ENCODE measurements at places on chromosomes 1 and 21. TPM values are rescaled to one million over a fixed set of nuclear protein-coding genes. Genes with fewer than 3 reads are reported as not detected.

The PLD5 gene
- 6.2 TPM for polyA plus RNA-seq

DNA sequence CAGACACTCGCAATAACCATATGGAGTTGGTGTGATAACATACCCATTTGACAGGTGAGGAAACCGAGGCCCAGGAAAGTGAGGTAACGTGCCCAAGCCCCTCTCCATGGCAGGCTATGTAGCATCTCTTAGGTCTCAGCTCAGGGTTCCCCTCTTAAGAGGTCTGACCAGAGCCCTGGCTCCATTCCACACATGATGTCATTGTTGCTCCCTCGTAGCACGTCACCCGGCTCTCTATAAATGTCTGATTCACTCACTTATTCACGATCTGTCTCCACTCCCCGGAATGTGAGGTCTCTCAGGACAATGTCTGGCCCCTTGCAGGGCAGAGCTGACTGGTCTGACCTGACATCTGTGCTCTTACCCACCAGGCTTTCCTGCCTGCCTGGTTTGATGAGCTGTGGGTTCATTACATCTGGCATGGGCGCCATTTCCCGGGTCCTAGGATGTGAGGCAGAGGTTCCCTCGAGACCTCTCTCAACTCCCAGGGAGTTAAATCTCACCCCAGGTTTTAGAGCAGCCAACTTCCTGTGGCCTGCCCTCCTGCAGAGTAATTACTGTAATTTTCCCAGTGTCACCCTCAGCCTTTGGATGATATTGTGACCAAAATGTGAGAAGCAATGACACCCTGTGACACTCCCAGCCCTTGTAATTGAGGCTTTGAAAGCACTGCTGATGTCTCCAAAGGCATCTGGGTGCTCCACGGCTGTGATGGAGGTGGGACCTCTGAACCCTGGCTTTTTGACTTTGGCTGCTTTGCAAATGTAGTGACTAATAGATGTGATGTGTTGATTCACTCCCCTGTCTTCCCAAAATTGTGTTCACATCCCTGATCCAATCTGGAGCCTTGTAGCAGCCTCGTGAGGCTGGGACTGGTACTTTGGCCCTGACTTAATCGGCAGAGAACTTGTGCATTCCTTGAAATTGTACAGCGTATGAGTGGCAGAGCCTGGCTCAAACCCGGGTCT is 10.6 kb downstream of the ACTL8 start:
- H3K27me3 ChIP-seq = no peaks in the 10 kb centered on the region
- H3K36me3 ChIP-seq = no peaks in the 10 kb centered on the region

DNA sequence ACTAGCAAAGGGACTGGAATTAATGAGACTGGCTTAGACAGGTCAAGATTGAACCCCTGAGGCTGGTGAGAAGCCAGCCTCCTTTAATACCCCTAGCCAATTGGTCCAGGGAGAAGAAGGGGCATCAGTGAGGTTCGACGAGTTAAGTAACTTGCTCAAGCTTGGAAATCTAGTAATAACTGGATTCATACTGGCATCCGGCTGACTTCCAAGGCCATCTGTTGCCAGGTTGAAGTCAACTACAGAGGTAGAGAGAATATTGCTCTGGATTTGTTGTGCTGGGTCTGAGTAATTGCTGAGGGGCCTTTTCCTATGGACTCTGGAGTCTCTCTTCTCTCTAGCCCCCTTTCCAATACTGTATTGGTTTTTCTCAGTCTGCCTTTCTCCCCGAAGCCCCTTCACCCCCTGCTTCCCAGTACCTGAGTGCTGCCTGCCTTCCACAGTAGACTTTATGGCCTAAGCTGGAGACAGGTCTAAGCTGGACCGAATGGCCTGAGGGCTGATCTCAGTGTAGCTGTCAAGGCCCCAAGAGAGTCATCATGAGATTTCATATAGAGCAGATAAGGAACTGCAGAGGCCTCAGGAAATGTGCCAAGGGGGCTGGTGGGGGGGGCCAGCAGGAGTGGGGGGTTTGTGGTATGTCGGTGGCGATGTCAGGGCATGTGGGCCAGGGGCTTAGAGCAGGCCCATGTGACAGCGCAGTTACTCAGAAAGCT is 42.4 kb upstream of the IL19 start:
- peaks cover 6% of the 10 kb centered on the region for H3K4me1 ChIP-seq
- DNase-seq = no peak
- H3K27ac ChIP-seq = no peak overlapping the region
- H3K27me3 ChIP-seq = no peaks in the 10 kb centered on the region
- no peak overlapping the region for H3K4me3 ChIP-seq

DNA sequence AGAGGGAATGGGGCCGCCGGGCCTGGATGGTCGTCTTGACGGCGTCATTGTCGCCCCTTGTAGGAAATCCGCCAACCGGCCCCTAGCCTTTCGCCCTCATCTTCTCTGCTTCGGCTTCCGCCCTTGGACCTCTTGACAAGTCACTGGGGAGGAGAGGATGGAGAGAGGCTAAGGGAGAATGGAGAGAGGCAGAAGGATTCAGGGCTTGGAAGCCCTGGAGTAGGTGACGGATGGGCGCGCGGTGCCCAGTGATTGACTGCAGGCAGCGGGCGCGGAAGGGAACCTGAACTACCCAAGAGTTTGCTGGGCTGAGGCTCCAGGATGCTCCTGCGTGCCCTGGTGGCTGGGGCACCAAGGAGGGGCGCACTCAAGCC is 651 bp downstream of the PDE4B start:
- no peaks in the 10 kb centered on the region for H3K4me1 ChIP-seq
- no peak overlapping the region for H3K27ac ChIP-seq
- no peak overlapping the region for H3K4me3 ChIP-seq
- no peak for DNase-seq

GRCh38 chr1:71587961-71588360 is 507.1 kb upstream of the ZRANB2 start:
- H3K4me1 ChIP-seq = peaks cover 2% of the 10 kb centered on the region
- no peaks in the 10 kb centered on the region for H3K36me3 ChIP-seq
- DNase-seq = no peak
- no peaks in the 10 kb centered on the region for H3K27me3 ChIP-seq

The FRRS1 gene
- polyA plus RNA-seq = 8.0 TPM

DNA sequence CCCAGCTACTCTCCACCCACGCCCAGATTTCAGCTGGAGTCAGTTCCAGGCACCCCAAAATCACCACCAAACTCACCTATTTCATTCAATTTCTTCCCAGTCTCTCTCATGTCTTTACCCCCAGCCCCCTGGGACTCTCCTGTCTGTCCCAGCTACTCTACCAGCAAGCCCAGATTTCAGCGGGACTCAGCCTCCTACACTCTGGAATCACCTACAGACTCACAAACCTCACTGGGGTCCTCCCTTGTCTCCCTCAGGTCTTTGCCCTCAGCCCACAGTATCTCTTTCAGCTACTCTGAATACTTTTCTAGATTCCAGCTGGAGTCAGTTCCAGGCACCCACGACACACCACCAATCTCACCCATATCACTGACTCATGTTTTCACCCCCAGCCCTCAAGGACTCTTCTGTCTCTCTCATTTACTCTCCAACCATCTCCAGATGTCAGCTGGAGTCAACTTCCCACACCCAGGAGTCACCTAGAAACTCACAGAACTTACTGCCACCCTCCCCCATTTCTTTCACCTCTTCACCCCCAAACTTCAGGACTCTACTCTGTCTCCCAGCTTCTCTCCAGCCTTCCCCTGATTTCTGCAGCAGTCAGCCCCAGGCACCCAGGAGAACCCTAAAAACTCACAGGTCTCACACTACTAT is 1529.3 kb upstream of the TPTE start:
- H3K4me1 ChIP-seq = no peaks in the 10 kb centered on the region
- H3K27ac ChIP-seq = no peak overlapping the region
- no peaks in the 10 kb centered on the region for H3K36me3 ChIP-seq
- no peak overlapping the region for H3K4me3 ChIP-seq
- DNase-seq = no peak

The OR14K1 gene
- polyA plus RNA-seq = not detected

The ZNF648 gene
- 0.13 TPM for polyA plus RNA-seq

DNA sequence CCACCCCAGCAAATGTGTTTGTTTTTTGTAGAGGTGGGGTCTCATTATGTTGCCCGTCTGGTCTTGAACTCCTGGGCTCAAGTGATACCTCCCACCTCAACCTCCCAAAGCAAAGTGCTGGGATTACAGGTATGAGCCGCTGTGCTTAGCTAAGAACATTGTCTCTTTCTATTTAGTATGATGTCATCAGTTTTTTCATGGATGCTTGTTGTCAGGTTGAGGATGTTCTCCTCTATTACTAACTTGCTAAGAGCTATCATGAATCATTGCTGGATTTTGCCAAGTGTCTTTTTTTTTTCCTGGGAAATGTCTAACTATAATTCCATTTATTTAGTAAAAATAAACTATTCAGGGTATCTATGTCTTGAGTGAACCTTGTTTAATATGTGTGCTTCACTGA is 19.0 kb upstream of the MPC2 start:
- H3K36me3 ChIP-seq = no peaks in the 10 kb centered on the region
- no peak overlapping the region for H3K27ac ChIP-seq
- no peaks in the 10 kb centered on the region for H3K27me3 ChIP-seq
- H3K4me1 ChIP-seq = peaks cover 1% of the 10 kb centered on the region
- no peak overlapping the region for H3K4me3 ChIP-seq

DNA sequence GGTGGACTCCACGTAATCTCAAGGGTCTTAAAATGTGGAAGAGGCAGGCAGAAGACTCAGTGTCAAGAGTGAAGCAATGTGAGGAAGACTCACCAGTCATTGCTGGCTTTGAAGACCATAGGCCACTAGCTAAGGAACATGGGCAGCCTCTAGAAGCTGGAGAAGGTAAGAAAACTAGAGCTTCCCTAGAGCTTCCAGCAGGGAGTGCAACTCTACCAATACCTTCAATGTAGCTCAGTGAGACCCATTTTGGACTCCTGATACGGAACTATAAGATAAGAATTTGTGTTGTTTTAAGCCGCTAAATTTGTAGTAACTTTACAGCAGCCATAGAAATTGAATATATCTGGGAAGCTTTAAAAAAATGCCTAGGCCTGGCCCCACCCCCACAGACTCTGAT is 18.9 kb downstream of the METTL13 start:
- no peak overlapping the region for H3K4me3 ChIP-seq
- no peaks in the 10 kb centered on the region for H3K36me3 ChIP-seq
- H3K4me1 ChIP-seq = no peaks in the 10 kb centered on the region

DNA sequence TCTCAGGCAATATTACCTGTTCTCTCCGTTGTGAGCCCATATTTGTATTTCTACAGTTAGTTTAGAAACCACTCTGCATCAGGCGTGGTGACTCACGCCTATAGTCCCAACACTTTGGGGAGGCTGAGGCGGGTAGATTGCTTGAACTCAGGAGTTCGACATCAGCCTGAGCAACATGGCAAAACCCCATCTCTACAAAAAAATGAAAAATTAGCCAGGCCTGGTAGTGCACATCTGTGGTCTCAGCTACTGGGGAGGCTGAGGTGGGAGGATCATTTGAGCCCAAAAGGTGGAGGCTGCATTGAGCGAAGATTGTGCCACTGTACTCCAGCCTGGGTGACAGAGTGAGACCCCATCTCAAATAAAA is 19.7 kb upstream of the ID3 start:
- H3K36me3 ChIP-seq = no peaks in the 10 kb centered on the region
- peaks cover 9% of the 10 kb centered on the region for H3K4me1 ChIP-seq
- DNase-seq = no peak
- H3K27me3 ChIP-seq = no peaks in the 10 kb centered on the region
- no peak overlapping the region for H3K27ac ChIP-seq
- H3K4me3 ChIP-seq = no peak overlapping the region

DNA sequence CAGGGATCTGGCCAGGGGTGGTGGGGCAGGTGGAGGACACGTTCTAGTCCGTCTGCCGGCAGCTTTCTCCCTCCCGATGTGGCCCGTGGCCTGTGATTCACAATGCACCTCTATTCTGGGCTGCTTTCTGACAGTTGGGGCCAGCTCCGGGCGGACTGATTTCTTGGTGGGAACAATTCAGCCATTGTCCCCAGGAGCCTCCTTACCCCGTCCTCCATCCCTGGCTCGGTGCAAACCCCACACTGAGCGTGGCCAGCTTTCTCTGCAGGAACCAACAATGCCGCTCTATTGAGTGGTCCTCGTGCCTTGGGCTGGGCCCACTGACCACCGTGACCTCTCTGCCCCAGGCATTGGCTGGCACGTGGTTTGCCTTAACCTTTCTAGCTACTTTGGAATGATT is 29.7 kb downstream of the PADI2 start:
- H3K36me3 ChIP-seq = no peaks in the 10 kb centered on the region
- H3K4me1 ChIP-seq = peaks cover 9% of the 10 kb centered on the region
- no peak overlapping the region for H3K27ac ChIP-seq
- DNase-seq = no peak

GRCh38 chr1:9700340-9700739 is 48.8 kb downstream of the PIK3CD start:
- no peak overlapping the region for H3K27ac ChIP-seq
- H3K4me3 ChIP-seq = no peak overlapping the region
- no peaks in the 10 kb centered on the region for H3K4me1 ChIP-seq
- no peaks in the 10 kb centered on the region for H3K27me3 ChIP-seq
- no peak for DNase-seq

Measured in ovary (tissue), 10 donors.